Inflammatory macrophage treated with lipopolysaccharide for 1 hour (primary cell): ENCODE measurements at places on chromosomes 6 and 20.
A peak's percentile ranks its signal among the peaks of the same experiment; 100 is the strongest.

- no peak for DNase-seq
These were observed 41.4 kb downstream of the SCAND1 start for GRCh38 chr20:35912881-35913280.

DNA sequence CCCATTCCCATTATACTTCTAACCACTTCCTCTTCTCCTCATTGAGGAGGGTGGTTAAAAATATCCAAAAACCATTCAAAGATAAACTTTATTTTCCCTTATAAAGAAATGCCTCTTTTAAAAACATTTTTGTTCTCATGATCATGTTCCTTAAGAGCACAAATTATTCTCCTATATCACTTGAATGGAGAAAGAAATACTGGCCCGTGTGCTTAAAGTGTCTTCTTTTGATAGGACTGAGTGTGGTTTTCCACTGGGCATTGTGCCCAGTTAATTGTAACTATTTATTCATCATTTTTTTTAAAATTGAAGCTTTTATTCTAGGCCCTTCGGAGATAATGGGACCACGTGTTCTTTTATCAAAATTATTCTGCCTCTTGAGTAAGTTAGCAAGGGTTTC is 871.5 kb downstream of the QKI start:
- DNase-seq, result no peak

GRCh38 chr6:13992417-13993055 is 67.8 kb downstream of the RNF182 start:
- no peak for DNase-seq

DNA sequence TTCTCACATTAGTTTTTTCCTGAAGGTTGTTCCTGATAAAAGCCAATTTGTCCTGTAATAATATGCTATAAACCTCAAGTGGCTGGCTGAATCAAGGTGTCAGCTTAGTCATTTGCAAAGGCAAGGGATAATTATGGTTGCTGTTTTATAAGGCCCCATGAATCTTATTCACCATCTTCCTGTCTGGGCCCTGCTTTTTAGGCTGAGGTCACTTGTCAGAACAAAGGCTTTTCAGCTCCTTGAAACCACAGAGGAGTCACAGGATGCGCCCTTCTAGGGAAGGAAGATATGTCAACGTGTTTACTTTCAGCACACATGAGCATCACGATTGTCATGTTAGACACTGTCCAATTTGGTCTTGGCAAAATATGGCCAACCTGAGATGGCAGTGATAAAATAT is 64.8 kb upstream of the NAA20 start:
- no peak for DNase-seq

- DNase-seq, result no peak
These were observed 270.0 kb downstream of the ADGB start for GRCh38 chr6:146868671-146869209.

DNA sequence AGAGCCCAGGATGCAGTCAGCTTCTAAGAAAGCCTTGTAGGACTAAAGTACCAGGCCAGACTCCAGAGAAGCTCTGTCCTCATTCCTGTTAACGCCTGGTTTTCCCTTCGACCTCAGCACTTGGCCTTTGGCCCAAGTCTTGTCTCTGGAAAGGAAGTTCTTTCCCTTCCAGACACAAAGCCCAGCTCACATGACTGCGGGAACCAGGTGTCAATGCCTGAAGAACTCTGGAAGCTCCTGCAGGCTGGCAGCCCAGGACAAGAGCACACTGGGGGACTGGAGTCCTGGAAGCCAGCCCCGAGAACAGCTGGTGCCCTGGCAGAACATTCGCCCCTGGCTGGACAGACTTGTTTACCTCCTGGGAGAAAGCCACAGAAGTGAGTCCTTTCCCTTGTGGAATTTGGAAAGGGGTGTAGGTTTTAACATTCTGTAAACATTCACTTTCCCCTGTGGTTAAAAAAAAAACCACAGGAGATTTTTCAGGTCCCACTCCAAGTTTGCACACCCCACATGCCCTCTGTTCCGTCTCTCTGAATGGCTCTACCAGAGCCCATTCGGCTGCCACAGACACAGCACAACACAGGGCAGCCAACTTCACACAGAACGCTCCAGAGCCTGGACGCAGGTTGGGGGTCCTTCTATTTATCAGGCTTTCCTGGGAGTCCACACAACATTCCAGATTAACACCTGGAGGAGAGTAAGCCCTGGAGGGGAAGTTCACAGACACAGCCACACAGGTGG is 18.1 kb downstream of the ACSS1 start:
- DNase-seq, result no peak

- no peak for DNase-seq
These were observed at the start of gene AVP for GRCh38 chr20:3084283-3084985. TSS of gene AVP (minus strand) at chr20:3084724. CDS start at chr20:3084674, 50 bp downstream.

DNA sequence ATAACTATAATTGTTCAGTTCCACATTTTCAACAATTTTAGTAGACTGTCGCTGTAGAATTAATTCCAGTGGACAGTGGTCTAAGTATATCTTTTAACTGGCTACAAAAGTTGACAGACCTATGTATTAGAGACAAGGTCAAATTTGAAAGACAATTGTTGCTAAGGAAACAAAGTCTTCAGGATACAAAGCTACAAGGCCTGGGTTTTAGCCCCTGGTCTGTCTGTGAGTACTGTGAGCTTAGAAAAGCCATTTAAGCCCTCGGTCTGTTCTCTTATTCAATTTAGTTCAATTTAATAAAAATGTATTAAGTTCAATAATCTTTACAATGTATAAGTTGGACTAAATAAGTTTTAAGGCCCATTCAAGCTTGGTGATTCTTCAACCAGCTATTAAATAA is 352.5 kb downstream of the HDGFL1 start:
- DNase-seq, result no peak

DNA sequence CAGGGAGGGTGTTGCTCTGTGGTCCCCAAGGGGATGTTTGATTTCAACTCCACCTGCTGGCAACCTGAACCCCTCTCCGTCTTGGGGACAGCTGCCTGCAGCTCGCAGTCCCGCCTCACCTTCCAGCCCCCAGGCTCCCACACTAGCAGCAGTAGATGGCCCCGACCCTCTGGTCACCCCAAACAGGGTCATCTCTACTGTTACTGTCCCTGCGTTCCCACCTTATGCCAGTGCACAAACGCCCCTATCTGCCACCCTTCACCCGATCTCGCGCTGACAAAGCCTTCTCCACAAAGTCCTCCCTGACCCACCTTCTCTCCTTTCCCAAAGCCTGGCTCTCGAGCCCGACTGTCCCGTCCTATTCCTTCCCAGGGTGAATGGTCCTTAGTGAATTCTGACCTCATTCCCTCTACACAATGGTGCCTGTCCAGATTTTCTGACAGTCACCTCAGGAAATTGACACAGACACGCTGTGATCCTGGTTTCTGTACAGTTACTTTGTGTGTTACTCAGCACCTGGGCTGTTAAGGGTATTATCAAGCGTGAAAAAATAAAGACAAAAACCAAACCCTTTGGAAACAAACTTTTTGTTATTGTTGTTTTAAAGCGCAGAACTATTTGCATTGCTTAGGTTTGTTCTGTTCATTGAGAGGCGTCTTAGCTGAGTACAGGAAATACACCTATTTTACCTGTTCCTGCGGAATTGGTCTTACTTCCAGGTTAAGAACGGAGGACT is 728 bp downstream of the FUT9 start:
- no peak for DNase-seq

GRCh38 chr6:87907521-87907920 is 140.1 kb upstream of the SPACA1 start:
- no peak for DNase-seq

GRCh38 chr20:15882553-15882952 is 690.7 kb downstream of the KIF16B start:
- no peak for DNase-seq

DNA sequence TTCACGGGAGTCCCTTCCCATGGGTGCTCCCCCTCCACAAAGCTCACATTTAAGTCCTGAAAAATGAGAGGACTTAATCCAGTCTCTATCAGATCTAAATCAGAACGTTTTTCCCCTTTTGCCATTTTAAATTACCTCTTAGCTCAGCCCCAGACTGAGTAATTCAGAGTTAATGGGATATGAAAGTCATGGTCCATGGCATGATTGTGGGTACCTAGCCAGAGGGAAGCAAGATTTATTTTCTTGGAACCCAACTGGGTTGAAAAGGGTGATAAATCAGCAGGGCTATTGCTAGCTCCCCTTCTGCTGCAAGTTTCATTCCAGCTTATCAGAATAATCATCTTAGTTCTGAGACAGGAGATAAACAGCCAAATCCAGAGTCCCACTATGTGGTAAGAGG is 320.2 kb upstream of the CHD6 start:
- no peak for DNase-seq

DNA sequence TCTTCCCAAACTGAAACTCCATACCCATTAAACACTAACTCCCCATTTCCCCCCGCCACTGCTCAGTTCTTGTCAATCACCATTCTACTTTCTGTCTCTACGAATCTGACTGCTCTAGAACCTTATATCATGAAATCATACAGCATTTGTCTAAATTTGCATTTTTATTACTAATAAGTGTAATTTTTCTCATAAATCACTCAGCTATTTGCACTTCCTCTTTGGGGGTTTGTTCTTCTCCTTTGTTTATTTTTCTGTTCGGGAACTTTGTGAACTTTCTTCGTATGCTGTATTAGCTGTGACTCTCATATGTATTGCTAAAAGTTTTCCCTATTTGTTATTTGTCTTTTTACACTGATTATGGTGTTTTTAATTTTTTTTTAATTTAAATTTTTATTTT is 152.2 kb downstream of the SLC16A10 start:
- DNase-seq, result peak; percentile 56

DNA sequence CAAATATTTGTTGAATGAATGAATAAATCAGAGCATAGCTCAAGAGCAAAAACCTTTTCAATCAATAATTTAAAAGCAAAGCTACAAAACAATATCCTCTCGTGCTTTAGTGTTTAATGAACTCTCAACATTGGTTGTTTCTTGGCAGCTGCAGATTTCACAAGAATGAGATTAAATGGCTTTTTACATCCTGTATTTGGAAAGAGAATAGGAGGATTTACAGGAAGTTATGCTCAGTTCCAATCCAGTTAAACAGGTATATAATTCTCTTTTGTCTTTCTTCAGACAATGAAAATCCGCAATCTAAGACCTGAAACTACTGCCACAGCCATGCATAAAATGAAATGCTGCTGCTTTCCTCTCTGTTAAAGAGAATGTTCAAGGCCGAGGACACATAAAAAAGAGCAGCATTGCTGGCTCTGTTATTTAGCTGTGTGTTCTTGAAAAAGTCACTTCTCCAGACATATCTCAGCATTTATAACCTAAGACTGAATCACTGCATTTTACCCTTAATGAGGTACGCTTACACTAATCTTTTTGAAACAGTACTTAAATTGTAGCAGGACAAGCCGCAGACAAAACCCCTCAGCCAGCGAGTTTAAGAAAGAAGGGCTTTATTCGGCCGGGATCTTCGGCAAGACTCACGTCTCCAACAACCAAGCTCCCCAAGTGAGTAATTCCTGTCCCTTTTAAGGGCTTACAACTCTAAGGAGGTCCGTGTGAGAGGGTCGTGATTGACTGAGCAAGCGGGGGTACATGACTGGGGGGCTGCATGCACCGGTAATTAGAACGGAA is 3.6 kb downstream of the C6orf52 start:
- no peak for DNase-seq

DNA sequence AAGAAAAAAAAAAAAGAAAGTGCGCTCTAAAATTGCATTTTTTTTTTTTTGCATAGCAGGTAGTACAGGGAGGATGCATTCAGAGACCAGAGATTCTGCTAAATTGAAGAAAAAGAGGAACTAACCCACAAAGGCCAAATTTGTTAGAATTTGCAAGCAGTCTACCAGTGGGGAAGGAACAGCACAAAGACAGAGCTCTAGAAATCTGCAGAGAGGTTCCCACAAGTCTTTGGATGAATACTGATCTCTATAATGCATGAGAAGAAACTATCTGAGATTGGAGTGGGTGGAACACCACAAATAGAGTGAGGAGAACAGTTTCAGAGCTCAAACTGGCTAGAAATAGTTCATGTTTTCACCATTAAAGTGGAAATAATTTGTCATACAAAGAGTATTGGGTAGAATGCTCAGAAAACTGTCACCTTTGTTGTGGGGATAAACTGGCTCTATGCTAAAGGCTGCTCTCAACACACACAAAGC is 79.6 kb upstream of the AHI1 start:
- DNase-seq, result peak; percentile 2

- DNase-seq, result no peak
These were observed 43.1 kb downstream of the SUN5 start for GRCh38 chr20:32960849-32961731.

DNA sequence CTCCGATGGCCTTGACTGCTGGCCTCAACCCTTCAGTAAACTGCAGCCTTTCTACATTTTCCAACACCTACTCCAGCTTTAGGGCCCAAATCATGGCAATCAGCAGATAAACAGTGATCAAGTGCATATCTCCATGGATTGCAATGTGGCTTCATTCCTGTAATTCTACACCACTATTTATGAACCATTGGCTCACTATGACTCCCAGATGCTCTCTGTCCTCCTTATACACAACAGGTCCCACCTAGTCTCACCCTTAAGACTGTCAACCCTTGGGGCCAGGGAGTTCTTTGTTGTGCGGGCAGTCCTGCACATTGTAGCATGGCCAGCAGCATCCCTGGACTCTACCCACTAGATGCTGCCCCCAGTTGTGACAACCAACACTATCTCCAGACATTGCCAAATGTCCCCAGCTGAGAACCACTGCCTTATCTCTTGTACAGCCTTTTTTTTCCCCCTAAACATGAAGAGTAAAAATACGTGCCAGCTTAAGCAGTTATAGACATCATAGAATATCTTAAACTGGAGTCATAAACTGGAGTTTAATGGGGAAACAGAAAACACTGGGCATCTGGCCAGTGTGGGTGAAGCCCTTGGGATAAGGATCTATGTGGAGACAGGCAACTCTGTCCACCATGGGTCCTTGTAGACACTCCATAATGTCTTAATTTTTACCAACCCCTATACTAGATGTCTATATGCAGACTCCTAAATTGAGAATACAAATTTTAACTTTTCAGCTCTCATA is 21.1 kb downstream of the MRPL14 start:
- no peak for DNase-seq

- no peak for DNase-seq
These were observed 170.7 kb upstream of the SCGN start for GRCh38 chr6:25481267-25481666.

DNA sequence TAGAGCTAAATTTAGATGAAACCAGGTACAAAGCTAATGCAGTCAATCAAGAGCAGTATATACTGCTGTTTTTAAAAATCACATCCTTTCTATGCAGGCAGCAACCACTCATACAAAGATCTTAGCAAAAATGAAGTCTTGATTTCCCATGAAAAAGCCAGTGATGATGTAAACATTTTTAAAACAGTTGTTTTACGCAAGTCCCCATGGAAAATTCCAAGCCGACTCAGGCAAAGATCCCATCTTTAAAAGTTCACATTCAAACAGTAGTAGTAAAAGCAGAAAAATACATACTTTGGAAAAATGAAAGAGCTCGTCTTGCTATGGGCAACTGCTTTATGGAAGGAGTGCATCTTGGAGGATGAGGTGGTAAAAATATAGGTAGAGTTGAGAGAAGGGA is 84.0 kb downstream of the RCAN2 start:
- no peak for DNase-seq

DNA sequence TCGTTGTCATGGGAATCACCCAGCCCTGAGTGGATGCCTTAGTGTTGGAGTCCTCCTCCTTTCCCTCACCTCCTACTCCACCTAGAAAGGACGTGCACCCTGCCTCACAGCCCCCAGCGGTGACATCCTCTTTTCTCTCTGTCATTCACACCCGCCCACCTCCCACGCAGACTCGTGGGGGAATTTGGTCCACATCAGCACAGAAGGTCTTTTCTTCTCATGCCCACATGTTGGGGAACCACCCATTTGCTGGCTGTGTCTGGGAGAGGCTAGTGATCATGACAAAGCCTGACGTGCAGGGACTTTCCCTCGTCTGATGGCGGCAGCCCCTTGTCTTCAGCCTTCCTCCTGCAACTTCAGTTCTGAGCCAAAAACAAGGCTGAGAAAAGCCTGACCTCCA is 96.0 kb upstream of the CNKSR3 start:
- DNase-seq, result peak; percentile 96

GRCh38 chr20:2004171-2004570 is 10.3 kb upstream of the PDYN start:
- no peak for DNase-seq
